Tongue (tissue), 3 donors: ENCODE measurements at places on chromosomes 1 and 21. TPM values are rescaled to one million over a fixed set of nuclear protein-coding genes. Genes with fewer than 3 reads are reported as not detected.
A peak's percentile ranks its signal among the peaks of the same experiment; 100 is the strongest.

DNA sequence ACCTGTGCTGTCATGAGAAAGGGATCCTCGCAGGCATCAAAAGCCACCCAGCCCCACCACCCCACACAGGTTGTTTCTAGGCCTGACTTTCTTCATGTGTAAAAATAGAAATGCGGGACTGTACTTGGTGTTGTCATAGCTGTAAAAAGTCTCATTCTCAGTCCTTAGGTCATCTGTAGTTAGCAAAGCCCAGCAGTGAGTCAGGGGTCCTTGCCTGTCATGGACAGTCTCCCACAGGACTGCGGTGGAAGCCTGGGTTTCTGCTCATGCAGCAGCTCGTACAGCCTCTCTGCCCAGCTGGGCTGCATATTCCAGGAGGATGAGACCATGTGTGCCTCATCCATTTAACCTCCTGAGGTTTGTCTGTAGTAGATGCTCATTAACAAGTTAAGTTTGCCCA, 58.2 kb downstream of the MRPS6 start:
- DNase-seq, result no peak

- no peak for DNase-seq
Observed at GRCh38 chr21:28828021-28828420, 164.7 kb downstream of the LTN1 start.

GRCh38 chr1:58149271-58149812, 397.2 kb downstream of the OMA1 start:
- DNase-seq, result no peak

GRCh38 chr1:26734501-26735058, 38.8 kb downstream of the ARID1A start:
- DNase-seq, result no peak

GRCh38 chr21:45517249-45518065, 24.8 kb downstream of the SLC19A1 start:
- DNase-seq, result no peak

- peak; percentile 96 for DNase-seq
Observed at GRCh38 chr1:216815260-216816131, 92.3 kb upstream of the ESRRG start.

GRCh38 chr1:204659056-204659455, 26.5 kb downstream of the LRRN2 start:
- DNase-seq, result no peak

DNA sequence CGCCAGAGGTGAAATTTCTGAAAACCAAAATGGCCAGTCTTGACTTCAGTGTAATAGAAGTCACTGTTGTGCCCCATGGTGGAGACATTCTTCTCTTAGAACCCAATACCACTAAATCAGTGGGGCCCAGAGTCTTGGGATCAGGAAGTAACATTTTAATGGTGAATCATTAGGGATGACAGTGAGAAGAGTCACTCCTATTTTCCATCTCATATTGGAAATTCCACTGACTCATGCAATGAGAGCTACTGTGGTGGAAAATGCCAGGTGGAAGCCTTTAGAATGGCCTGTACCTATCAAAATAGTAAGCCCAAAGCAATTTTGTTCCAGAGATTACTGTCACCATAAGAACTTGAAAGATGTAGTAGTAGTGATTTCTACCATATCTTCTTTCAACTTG, 20.6 kb upstream of the PPM1J start:
- DNase-seq, result no peak

DNA sequence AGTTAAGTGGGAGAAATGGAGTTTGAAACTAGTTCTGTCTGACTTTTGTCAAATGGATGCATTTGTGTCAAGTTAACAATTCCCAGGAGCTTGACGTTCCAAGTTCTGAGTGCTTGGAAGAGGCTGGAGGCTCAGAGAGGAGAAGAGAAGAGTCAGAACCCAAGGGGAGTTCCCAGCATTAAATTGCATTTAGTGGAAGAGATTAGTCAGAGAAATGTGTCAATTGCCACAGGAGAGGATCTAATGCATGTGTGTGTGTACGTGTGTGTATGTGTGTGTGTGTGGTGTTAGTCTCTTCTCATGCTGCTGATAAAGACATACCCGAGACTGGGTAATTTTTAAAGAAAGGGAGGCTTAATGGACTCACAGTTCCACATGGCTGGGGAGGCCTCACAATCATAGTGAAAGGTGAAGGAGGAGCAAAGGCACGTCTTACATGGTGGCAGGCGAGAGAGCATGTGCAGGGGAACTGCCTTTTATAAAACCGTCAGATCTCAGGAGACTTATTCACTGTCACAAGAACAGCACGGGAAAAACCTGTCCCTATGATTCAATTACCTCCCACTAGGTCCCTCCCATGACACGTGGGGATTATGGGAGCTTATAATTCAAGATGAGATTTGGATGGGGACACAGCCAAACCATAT, 101.5 kb upstream of the TMEM51 start:
- no peak for DNase-seq

DNA sequence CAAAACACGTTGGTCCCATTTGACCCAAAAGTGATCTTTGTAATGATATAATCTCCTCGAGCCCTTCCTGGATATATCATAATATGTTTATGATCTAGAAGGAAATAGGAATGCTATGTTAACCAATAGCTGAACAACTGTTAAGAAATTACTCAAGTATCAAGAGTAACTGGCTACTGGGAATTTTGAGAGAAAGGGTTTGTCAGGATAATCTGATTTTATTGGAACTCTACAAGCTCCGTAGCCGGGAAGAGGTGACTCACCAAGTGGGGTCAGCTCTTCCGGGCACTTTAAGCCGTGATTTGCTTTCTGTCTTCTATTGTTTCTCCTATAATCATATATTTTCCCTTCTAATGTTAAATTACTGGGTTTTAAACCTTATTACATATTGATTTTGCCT, 250.5 kb upstream of the POGK start:
- no peak for DNase-seq

DNA sequence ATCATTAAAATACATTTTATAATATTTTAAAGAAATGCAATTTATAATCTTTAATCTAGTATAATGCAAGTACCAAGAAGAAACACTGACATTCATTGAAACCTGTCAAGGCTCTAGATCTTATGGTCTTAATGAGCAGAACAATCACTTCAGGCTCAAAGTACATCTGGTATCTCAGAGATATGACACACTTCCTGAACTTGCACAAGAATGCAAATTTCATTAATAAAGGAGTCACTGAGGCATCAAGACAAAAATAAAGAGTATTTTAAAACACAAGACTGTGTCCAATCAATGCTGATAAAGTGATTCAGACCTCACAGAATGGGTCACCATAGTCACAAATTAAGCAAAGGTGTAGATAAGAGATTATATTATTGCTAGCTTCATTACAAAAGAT, 178.1 kb downstream of the AK5 start:
- DNase-seq, result no peak

GRCh38 chr1:153728305-153729066, 636 bp downstream of the INTS3 start:
- DNase-seq, result peak; percentile 81

- no peak for DNase-seq
Observed at GRCh38 chr1:89285745-89286380, 13.2 kb upstream of the GBP5 start.

- no peak for DNase-seq
Observed at GRCh38 chr1:183966487-183966886, 71.0 kb downstream of the COLGALT2 start.

- no peak for DNase-seq
Observed at GRCh38 chr1:228144993-228145343, 4.8 kb upstream of the GJC2 start.

DNA sequence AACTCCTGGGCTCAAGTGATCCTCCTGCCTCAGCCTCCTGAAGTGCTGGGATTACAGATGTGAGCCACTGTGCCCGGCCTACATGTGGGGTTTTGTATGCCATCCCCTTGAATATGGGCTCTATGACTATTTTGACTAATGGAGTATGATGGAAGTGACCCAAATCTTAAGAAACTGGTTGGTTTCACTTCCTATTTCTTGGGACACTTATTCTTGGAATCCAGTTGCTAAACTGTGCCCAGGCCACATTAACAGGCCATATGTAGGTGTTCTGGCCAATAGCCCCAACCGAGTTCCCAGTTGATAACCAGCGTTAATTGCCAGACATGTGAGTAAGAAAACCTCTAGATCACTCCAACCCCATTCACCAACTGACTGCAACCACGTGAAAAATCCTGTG, 36.3 kb upstream of the CLIC4 start:
- DNase-seq, result no peak

DNA sequence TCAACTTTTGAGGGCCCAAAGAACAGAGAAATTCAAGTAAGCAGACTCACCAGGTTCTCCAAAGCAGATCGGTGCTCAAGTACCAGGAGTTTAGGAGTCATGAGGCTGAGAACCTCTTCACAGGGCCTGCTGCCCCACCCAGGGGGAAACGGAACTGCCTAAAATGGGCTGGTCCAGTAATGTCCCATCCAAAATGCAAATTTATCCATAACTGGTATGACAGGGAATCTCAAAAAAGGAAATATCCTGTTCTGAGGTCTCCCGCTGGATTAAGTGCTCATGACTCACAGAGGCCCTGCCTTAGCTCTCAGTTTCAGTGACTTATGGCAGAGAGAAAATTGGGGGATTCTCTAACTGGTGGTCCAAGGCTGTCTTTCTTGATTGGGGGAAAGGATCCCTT, 9.3 kb downstream of the SPRR2G start:
- no peak for DNase-seq

The TMEM269 gene
- not detected for total RNA-seq

The KCNK2 gene
- 1.5 TPM for total RNA-seq

The AIM2 gene
- total RNA-seq, result not detected

The CELF3 gene
- not detected for total RNA-seq

The DNAJC6 gene
- 2.9 TPM for total RNA-seq

The STUM gene
- total RNA-seq, result 7.4 TPM

The FCGR1A gene
- 1.7 TPM for total RNA-seq

The MSH4 gene
- total RNA-seq, result 0.51 TPM

The GNAT2 gene
- 0.21 TPM for total RNA-seq

The MAP7D1 gene
- total RNA-seq, result 134 TPM

The HEYL gene
- total RNA-seq, result 12.4 TPM

The BTBD8 gene
- 8.1 TPM for total RNA-seq
